Right renal pelvis (tissue), 4 donors: ENCODE measurements at places on chromosomes 7 and 10. TPM values are rescaled to one million over a fixed set of nuclear protein-coding genes. Genes with fewer than 3 reads are reported as not detected.

DNA sequence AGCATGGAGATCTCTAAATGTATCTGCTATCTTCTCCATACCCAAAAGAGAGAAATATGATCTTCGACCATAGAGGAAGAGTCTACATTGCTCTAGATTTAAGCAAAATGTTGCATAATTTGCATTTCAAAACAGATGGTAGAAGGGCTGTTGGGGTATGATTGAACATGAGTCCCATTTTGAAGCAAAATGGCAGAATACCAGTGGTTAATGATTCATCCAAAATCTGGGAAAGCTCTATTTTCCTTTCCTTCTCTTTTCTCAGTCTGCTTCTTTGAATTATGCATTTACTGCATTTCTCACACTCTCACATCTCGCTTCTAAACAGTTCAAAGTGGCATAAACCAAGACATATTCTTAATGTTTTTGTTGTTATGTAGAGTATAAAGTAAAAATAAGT is 178.5 kb downstream of the MACC1 start:
- no peak for DNase-seq

DNA sequence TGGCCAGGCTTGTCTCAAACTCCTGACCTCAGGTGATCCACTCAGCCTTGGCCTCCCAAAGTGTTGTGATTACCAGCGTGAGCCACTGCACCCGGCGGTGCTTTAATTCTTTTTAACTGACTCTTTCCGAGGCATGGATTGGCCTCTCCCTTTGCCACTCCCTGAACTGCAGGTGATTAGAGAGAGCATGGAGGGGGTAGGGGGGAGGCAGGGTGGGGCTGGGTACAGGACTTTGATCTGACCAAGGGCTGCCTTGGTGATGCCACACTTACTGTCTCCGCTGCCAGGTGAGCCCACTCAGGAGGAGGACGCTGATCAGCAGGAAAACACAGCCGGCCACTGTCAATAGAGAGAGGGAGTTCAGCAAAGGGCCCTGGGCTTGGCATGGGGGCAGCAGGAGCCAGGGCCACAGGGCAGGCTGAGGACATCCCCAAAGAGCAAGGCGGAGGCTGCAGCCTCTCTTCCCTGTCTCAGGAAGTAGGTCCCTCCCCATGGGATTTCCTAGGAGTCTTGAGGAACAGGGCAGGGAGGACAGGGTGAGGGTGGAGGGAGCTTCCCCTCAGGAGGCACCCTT is 40.5 kb upstream of the IL15RA start:
- DNase-seq: no peak

Gene CYP2C9
- polyA plus RNA-seq: 2.0 TPM

Gene TMEM196
- not detected for polyA plus RNA-seq

DNA sequence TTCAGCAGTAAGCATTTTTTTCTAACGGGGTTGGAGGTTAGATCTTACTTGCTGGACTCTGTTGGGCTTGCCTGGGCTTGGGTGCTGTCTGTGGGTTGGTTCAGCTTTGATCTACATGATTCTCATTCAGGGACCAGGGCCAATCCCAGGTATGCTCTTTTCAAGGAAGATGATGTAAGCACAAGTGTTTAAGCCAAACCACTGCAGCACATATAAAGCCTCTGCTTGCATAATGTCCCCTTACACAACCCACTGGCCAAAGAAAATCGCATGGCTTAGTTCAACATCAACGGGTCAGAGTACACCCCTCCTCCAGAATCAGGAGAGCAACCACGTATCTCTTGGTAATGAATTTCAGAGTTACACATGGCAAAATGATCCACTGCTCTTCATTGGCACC is 83.9 kb downstream of the DNAJB9 start:
- no peak for DNase-seq

Gene INA
- 1.1 TPM for polyA plus RNA-seq

GRCh38 chr10:100528123-100528886 is 1.4 kb downstream of the NDUFB8 start:
- DNase-seq: no peak

DNA sequence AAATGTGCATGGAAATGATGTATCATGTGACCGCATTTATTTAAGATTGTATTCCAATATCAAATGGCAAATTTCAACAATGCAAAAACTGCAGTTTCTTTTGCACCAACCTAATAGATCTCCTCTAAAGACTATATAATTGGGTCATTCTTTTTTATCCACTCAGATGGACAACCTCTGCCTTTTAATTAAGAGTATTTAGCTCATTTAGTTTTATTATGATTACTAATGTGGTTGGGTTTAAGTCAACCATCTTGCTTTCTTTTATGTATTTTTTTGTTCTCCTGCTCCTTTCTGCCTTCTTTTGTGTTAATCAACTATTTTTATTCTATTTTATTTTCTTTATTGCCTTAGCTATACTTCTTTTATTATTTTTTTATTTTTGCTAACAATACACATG is 468.5 kb upstream of the MKI67 start:
- no peak for DNase-seq

GRCh38 chr7:95608359-95609173 is 12.2 kb upstream of the PDK4 start:
- peak; percentile 82 for DNase-seq

DNA sequence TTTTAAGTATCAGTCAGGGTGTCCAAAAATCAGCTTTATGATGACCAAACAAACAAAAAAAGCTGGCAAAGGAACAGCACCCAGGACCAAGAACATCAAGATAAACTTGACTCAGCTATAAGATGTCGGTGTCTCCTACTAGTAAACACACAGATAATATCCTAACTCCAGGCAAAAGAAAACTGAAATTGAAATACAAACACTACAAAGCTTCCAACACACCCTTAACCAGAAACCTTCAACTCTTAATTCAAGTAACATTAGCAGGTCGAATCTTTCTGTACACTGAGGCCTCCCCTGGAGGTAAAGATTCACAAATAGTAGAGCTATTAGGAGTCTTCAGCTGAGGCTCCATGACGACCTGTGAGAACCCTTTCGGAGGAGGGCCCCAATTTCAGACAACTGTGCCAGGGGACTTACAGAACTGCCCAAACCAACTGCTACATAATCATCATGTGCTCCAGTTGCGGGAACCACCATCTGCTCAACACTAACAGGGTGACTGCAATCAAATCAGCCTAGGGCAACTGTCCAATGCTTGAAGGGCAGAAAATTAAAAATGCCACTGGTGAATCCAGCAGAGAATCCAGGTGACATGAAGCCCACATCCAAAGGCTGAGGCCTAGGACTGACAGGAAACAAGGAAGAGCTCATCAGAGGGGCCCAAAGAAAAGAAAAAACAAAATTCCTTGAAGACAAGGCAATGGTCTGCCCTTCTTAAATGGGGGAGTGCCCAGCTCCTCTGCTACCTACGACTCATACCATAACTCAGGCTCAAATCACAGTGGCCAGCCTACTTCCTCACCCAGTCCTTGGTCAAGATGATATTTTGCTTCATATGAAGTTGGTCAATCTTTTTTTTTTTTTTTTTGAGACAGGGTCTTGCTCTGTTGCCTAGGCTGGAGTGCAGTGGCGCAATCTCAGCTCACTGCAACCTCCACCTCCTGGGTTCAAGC is 20.0 kb downstream of the XPNPEP1 start:
- no peak for DNase-seq

Gene TSC22D4
- polyA plus RNA-seq: 35.1 TPM

DNA sequence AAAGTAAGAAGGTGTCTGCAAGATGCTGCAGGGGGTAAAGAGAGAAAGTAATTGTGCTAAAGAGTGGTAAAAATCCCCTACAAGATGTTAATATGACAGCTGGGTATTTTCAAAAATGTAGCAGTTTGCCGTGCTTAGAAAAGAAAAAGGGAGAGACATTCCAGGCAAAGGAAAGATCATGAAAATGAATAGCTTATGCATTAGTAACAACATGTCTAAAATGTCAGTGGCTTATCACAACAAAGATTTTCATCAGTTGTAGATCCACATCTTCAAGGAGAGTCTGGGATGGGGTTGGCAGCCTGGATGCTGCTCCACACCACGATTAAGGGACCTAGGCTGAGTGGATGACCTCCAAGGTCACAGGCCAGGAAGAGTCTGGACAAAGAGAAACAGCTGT is 920.9 kb downstream of the GRID1 start:
- no peak for DNase-seq

- DNase-seq: no peak
Measured at GRCh38 chr10:75187961-75188426, 22.6 kb upstream of the VDAC2 start.

DNA sequence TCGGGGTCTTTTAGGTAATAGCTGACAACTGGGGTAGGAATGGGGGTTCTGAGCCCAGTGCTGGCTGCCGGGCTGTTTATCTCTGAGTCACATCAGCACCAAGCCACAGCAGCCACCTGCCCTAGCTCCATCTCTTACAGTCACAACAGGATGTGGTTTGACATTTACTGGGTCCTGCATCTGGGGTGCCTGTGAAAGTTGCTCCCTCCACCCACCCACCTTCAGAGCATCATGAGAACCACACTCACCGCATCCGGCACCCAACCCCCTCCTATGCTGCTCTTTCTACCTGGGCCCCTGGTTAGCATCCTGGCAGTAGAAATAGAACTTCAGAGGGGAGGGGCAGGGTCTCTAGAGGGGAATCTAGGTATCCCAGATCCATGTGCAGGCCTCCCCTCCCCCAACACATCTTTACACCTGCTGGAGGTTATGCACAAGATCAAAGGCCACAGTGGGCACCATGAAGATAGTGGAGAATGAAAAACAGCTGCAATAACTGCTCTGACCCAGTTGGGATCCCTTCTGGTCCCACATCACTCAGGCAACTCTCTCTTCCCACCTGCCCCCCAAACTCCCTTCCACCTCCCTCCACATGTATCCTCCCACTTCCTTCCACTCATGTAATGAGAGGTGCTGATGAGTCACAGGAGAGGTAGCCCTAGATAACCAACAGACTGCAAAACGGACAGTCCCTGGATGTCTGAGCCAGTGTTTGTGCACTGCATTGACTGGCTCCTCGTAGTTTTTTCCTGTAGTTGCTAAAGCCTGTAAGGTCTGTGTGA is 38.2 kb downstream of the PRSS2 start:
- DNase-seq: no peak
